ENCODE measurements at places on chromosomes 16 and 17. TPM values are rescaled to one million over a fixed set of nuclear protein-coding genes. Genes with fewer than 3 reads are reported as not detected.

- DNase-seq = no peak
Measured at GRCh38 chr16:22022151-22022550, 14.2 kb downstream of the MOSMO start.

DNA sequence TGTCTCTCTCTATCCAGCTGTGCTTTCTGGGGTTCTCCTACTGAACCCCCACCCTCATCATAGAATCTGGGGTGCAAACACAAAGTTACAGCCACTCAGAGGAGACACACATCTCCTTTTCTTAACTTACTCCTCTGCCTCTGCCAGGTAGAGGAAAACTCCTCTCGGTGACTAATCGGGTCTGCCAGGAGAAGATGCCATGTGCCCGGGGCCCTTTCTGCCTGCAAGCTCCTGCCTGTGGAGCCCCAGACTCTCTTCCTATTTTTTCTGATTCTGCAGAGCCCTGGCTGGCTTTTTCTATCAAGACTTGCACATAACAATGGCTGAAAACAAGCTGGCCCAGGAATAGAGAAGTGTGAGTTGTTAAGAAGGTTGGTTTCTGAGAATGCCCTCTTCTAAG, 10.4 kb downstream of the SLC6A4 start:
- DNase-seq = no peak

CIBAR2 gene
- not detected for total RNA-seq

RASL10B gene
- 63.8 TPM for total RNA-seq

GRCh38 chr17:80647746-80648145, 103.1 kb downstream of the RPTOR start:
- no peak for DNase-seq

- DNase-seq = no peak
Measured at GRCh38 chr17:68390888-68391545, 66.3 kb downstream of the WIPI1 start.

GRCh38 chr17:6165806-6166205, 95.6 kb downstream of the WSCD1 start:
- DNase-seq = no peak

GRCh38 chr16:66304151-66304550, 62.3 kb upstream of the CDH5 start:
- DNase-seq = no peak

DNA sequence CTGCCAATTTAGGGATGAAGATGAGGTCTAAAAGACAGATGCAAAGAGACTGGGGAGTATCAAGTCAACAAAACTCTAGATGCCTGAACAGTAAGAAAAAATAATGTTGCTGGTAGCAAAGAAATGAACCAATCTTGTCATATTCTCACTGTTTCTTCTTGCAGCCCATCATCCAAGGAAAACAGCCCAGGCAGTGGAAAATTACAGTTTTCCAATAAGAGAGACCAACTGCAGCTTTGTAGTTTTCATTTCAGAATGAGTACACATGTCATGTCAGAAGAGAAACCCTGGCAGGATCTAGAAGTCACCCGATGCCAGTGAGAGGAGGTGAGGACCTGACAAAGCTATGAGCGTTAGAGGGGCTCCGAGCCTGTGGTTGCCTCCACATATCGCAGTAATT, 500.4 kb upstream of the PSMD7 start:
- DNase-seq = no peak

DNA sequence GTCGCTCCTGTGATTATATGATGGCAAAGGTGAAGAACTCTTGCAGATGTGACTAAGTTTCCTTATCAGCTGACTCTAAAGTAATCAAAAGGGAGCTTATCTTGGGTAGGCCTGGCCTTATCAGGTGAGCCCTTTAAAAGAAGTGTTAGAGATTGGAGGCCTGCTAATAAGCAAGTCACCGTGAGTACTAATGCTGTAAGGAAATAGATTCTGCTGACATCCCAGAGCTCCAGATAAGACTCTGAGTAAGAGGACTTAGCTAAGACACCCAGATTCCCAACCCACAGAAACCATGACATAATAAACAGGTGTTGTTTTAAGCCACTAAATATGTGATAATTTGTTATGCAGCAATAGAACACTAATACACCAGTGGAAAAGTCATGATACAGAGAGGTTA, 99.9 kb upstream of the FAM20A start:
- no peak for DNase-seq

GRCh38 chr17:43673516-43674323, 12.0 kb upstream of the MEOX1 start:
- peak; percentile 84 for DNase-seq

DNA sequence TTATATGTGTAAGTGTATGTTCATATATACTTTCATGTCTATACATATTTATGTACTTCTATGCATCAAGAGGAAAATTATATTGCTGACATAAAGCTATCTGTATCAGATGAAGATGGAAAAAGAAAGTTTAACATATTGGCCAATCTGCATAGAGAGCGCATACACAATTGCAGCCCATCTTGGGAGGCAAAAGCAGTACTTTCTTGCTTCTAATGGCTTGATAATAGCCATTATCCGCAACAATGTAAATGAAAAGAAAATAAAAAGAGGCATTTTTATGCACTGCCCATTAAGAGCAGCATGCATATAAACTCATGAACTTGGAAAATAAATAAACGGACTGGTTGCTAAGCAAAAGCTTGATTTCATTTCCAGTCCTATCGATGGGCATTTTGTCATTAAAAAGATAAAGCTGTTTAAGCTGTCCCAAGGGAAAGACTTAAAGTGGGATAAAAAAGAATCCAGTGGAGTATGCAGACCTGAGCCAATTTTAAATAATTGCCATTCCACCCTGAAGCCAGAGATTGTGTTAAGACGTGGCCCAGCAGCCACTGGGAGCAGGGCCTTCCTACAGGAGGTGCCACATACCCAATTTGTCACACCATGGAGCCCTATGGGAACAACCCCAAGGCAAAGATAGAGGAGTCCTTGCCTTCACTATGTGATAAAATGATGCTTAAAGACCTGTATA, 183.6 kb upstream of the CDH11 start:
- DNase-seq = no peak

GRCh38 chr17:20039037-20039436, 29.9 kb downstream of the SPECC1 start:
- DNase-seq = no peak

KRT12 gene
- total RNA-seq = not detected

Measured in omental fat pad (tissue), 4 donors.